ENCODE measurements at places on chromosomes 13 and 19.

GRCh38 chr13:91955546-91956355, 557.3 kb downstream of the GPC5 start:
- DNase-seq, result no peak

DNA sequence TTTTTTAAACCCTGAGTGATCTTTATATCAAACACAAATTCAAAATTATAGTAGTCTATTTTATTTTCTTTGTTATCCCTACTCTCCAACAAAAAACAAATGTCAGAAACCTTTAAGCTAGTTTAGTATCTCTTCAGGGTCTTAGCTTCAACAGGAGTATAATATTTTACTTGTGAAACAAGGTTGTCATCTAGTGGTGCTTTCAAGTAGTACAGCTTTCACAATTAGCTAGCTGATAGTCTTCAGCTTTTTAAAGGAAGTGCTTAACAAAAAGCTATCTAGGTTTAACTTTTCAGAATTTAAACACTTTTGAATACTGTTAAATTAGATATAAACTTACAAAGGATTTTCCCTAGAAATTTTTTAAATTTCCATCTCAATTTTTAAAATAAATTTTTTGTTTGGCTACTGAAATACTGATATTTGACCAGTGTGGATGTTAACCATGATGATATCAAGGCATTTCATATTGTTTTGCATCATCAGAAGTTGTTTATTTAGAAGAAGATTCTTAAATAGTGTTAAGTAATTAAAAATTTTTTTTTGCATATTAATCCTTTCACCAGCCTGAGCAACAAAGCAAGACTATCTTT, 34.2 kb downstream of the TDRD3 start:
- no peak for DNase-seq

DNA sequence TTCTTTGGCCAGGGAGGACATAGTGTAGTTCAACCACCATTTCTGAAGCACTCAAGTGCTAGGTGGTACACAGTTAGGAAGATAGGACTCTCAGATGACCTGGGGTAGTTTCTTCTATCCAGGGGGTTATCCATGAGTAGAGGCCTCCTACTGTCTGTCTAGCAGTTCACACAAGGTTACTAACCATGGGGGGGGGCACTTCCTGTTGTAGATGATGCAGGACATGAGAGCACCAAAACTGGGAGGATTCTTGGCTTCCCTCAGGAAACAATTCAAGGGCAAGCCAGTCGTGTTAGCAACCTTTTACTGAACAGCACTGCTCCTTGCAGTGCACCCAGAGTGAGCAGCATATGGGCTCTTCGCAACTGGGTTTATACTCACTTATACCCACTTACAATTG, 8.9 kb upstream of the TPP2 start:
- DNase-seq, result no peak

DNA sequence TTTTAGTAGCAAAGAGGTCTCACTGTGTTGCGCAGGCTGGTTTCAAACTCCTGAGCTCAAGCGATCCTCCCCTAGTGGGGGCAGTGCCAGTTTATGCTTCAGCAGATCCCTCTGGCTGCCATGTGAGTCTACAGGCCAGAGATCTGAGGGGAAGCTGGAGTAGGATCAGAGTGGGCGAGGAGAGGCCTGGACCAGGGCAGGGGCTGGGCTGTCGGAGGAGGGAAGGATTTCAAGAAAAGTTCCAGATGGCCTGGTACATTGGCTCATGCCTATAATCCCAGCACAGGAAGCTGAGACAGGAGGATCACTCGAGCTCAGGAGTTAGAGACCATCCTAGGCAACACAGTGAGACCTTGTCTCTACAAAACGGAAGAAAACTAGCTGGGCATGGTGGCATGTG, 9.8 kb downstream of the DHX34 start:
- no peak for DNase-seq

GRCh38 chr13:48748681-48749080, 95.0 kb downstream of the CYSLTR2 start:
- no peak for DNase-seq

DNA sequence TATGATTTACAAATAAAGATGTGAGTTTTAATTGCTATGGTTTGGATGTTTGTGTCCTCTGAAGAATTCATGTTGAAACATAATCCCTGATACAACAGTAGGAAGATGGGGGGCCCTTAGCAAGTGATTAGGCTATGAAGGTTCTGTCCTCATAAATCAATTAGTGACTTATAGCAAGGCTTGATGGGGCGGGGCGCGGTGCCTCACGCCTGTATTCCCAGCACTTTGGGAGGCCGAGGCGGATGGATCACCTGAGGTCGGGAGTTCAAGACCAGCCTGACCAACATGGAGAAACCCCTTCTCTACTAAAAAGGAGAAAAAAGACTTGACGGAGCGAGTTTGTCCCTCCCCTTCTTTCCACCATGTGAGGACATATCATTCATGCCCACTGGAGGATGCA, 2486.5 kb upstream of the PCDH20 start:
- DNase-seq, result no peak

GRCh38 chr13:26255691-26256277, 1.9 kb downstream of the CDK8 start:
- no peak for DNase-seq

- no peak for DNase-seq
Observed at GRCh38 chr19:11031421-11032070, 57.7 kb upstream of the LDLR start.

GRCh38 chr19:51681286-51681941, 11.7 kb upstream of the SPACA6 start:
- DNase-seq, result no peak

DNA sequence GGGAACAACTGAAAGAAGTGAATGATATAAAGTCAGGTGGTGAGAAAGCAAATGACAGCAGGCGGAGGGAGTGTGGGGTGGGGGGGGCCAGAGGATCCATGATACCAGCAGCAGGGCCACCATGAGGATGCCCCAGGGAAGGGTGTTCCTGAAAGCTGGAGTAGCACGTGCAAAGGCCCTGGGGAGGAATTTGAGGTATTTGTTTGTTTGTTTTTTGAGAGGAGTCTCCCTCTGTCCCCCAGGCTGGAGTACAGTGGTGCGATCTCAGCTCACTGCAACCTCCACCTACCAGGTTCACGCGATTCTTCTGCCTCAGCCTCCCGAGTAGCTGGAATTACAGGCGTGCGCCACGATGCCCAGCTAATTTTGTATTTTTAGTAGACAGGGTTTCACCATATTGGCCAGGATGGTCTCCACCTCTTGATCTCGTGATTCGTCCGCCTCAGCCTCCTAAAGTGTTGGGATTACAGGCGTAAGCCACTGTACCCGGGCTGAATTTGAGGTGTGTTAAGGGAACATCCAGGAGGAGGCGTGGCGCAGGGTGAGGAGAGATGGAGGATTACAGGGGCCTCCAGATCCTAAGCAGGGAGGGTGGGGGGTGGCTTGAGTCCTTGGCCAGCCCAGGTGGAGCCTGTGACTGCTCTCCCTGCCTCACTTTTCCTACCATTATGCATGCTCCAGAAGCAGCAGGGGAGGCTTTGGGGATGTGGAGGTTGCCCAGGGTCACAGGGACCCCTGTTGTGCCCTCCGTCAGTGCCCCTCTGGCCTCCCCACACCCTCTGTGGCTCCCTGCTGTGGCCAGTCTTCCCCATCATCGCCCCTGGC, 12.4 kb upstream of the JUND start:
- no peak for DNase-seq
